ENCODE measurements at places on chromosomes 1 and 21. TPM values are rescaled to one million over a fixed set of nuclear protein-coding genes. Genes with fewer than 3 reads are reported as not detected.

DNA sequence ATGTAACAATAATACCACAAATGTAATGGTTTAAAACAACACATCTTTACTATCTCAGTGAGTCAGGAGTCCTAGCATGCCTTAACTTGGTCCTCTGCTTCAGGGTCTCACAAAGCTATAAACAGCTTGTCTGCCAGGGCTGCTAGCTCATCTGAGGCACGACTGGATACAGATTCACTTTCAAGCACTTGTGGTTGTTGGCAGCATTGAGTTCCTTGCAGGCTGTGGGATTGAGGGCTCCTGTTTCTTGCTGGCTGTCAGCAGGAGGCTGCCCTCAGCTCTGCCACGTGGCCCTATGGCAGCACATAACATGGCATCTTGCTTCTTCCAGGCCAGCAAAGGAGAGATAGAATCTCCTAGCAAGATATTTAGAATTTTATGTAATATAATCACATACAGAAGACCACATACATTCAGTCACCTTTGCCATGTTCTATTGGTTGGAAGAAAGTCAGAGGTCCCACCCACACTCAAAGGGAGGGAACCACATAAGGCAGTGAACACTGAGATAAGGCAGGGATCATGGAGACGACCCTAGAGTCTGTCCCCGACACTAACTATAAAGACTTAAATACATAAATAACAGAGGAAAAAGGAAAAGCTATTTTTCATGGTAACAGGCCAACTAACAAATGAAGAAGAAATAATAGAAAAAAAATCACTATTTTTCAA lies 18.9 kb upstream of the IPP start:
- no peak for DNase-seq
- H3K4me3 ChIP-seq = no peak overlapping the region
- no peaks in the 10 kb centered on the region for H3K4me1 ChIP-seq
- H3K36me3 ChIP-seq = no peaks in the 10 kb centered on the region
- H3K27me3 ChIP-seq = no peaks in the 10 kb centered on the region

GRCh38 chr1:68644504-68644903 lies 147.6 kb upstream of the DEPDC1 start:
- no peak overlapping the region for H3K4me3 ChIP-seq
- H3K4me1 ChIP-seq = no peaks in the 10 kb centered on the region
- H3K36me3 ChIP-seq = no peaks in the 10 kb centered on the region
- H3K27me3 ChIP-seq = no peaks in the 10 kb centered on the region

GRCh38 chr1:86382878-86383277 lies 13.2 kb downstream of the ODF2L start:
- no peak overlapping the region for H3K4me3 ChIP-seq
- no peaks in the 10 kb centered on the region for H3K36me3 ChIP-seq
- peaks cover 21% of the 10 kb centered on the region for H3K4me1 ChIP-seq
- no peaks in the 10 kb centered on the region for H3K27me3 ChIP-seq

DNA sequence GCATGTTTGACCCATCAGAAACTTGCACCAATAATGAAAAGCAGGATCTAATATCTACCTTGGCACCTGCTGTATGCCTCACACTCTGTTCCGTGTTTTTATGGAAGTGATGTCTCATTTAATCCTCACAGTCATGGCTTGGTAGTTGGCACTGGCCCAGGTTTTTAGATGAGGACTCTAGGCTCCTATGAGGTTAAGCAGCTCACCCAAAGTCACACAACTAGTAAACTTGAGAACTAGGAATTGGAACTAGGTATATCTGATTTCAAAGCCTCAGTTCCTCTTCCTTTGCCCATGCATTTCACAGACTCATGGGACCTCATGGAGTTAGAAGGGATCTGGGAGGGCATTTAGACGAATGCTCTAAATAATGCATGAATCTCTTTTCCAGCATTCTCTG lies 21.3 kb upstream of the TARBP1 start:
- H3K4me1 ChIP-seq = peaks cover 33% of the 10 kb centered on the region
- peak overlapping the region; percentile 80 for H3K27ac ChIP-seq
- DNase-seq = peak; percentile 78
- H3K27me3 ChIP-seq = no peaks in the 10 kb centered on the region
- H3K36me3 ChIP-seq = no peaks in the 10 kb centered on the region
- H3K4me3 ChIP-seq = no peak overlapping the region

DNA sequence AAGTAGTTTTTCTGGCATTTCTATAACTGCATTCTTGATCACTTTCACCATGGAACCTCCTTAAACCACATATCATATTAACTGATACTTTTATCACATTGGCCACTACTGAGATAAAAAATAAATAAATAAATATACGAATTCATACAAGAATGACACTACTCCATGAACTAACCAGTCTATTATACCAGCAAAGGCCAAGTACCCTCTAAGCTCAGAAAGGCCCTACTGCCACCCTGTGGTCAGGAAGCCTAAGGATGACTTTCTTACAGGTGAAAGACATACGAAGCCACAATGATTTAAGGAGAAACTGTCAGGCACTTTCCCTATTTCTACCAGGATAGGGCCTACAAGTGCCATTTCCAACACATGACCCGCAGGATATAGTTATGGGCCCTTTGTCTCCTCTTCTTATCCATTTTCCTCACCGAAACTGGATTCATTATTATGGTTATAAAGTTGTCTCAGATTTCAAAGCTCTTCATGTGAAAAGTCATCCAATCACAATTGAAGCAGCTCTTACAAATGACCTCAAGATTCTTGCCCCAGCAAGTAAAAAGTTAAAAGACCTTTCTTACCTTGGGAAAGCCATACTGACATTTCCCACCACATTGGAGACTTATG lies 23.9 kb downstream of the DNAJC8 start:
- H3K36me3 ChIP-seq = peaks cover 6% of the 10 kb centered on the region
- no peak overlapping the region for H3K4me3 ChIP-seq
- no peak for DNase-seq
- H3K27me3 ChIP-seq = no peaks in the 10 kb centered on the region
- no peaks in the 10 kb centered on the region for H3K4me1 ChIP-seq

GRCh38 chr1:223215026-223215425 lies 72.0 kb upstream of the TLR5 start:
- no peak overlapping the region for H3K27ac ChIP-seq
- H3K4me3 ChIP-seq = no peak overlapping the region
- DNase-seq = no peak
- H3K27me3 ChIP-seq = no peaks in the 10 kb centered on the region
- no peaks in the 10 kb centered on the region for H3K4me1 ChIP-seq

TTF2 gene
- total RNA-seq = 8.9 TPM

OR1C1 gene
- total RNA-seq = not detected
